ENCODE measurements at places on chromosomes 11 and 22.

DNA sequence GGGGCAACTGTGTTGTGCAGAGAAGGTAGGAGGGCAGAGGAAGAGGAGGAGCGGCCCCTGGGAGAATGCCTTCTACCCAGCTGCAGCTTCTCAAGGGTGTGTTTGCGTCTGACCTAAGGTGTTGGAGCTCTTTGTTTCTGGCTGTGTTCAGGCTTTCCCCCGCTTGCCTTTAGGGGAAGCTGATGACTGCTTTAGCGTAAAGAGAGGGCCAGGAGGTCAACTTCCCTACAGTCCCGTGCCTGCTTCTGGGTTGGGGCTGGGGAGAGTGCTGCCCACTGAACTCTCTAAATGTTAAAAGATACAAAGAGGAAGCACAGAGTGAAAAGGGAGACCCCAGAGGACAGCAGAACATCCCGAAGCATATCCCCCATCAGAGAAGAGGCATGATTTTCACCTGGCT is 99.2 kb downstream of the PTPRJ start:
- no peak for DNase-seq

DNA sequence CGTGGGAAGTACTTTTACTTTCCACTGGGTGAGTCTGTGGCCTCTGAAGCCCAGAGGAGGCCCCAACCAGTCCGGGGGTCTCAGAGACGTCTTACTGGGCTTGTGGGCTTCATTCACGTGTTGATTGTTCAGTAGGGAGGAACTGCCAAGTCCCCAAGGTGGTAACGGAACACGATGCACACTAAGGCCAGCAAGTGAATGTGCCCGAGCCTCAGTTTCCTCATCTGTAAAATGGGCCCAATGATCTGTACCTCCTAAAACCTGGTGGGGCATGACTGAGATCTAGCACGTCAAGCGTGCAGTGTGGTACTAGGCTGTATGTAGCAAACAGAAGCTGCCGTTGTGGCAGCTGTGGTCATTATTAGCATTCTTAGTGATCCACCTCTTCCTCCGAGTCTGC is 499.1 kb downstream of the MN1 start:
- no peak for DNase-seq

DNA sequence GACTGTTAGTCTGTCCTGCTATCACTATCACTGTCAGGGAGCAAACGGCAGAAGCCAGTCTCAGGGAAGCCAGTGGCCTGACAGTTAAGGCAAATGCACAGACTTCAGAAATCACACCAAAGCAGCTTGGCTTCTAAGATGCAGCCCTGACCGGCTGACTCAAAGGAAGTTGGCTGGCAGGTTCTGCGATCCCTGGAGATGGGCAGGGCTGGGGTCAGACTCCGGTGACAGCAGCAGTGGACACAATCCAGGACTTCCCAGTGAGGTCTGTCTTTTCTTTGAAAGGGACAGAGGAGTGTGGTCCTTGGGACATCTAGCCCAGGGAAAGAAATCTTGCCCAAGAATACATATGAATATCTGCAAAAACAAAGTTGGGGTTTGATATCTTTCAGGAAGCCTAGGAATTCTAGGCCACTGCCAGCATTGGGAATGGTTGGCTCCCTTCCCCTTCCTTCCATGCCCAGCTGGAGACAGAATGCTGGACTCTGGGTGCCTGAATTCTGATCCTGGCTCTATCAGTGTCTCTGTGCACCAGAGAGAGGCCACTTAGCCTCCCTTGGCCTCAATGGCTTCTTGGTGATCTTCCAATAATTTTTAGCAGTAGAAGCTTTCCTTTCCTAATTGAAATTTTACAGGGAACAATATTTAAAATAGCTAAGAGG is 108.9 kb downstream of the KIRREL3 start:
- no peak for DNase-seq

GRCh38 chr11:6234387-6235107 is at the start of gene FHIP1B:
Gene FHIP1B, minus strand, starts transcription at chr11:6234636. Its CDS starts 10,120 bp downstream, at chr11:6224516.
- DNase-seq: peak; percentile 99

- DNase-seq: no peak
Observed at GRCh38 chr11:73401217-73401923, 25.2 kb downstream of the RELT start.

DNA sequence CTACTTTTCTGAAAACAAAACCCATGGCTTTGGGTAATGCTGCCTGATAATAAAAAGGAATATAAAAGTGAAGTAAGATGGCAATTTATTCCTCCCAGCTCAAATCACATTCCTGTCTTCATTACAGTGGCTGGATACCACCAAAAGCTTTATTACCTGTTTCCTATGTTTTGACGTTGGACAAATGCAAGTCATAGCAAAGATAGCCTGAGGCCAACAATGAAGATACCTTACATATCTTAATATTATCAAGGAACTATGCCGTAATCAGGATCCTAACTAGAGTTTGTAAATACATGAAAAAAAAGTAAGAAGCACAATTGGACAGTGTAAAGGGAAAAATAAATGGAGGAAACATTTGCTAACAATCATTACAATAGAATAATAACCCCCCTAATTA is 202.4 kb downstream of the SOX6 start:
- no peak for DNase-seq

DNA sequence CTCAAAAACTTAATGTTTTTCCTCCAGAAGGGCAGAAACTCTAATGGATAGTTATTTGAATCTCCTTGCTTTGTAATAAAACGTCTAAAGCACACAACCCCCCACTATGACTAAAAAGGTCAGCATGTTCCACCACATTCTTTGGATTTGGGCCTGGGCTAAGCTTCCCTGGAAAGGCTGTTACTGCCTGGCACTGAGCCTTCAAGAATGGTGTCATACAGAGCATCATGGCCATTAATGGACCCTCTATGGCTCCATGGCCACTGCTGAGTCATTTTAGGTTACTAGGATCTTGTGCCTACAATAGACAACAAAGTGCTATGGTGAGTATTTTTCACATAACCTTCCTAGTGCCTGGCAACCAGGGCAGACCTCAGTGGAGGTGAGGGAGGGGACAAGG is 242.6 kb upstream of the FAT3 start:
- DNase-seq: no peak

GRCh38 chr22:20729194-20729593 is 44.7 kb upstream of the SERPIND1 start:
- no peak for DNase-seq

- no peak for DNase-seq
Observed at GRCh38 chr11:130162733-130163132, 3.2 kb downstream of the ST14 start.

DNA sequence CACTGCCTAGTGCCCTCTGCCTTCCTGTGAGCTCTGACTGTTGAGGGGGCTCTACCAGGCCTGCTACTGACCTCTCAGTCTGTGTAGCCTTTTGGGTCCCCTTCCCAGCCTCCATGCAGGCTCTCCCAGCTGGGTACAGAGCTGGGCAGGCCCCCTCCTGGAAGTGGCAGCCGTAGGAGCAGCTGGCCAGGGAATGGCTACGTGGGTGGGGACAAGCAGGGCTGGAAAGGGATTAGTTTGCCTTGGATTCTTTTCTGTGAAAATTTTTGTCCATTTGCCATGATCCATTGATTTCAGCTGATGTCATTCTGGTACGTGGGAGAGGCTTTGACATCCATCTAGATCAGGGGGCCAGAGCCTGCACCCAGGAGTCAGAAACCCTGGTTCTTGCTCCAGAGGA is 23.9 kb upstream of the NECTIN1 start:
- no peak for DNase-seq

- no peak for DNase-seq
Observed at GRCh38 chr11:67997475-67997921, 6.4 kb downstream of the UNC93B1 start.

DNA sequence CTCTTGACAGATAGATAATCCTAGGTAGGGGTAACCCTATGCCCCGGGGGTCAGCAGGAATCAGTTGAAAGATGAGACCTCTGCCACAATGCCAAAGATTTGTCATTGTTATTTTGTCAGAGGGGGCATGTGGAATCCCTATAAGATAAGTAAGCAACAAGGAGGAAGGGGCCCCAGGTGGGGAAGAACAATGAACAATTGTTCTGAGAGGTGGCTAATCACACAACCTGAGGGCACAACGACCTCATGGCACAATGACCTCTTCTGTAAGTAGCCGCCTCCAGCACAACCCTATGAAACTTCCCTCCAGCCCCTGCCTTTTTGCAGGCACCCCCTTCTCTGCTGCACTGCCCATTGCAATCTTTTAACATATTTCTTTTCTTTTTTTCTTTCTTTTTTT is 11.8 kb upstream of the FBLN1 start:
- DNase-seq: no peak

- peak; percentile 58 for DNase-seq
Observed at GRCh38 chr11:46275964-46276641, 1.4 kb upstream of the CREB3L1 start.

DNA sequence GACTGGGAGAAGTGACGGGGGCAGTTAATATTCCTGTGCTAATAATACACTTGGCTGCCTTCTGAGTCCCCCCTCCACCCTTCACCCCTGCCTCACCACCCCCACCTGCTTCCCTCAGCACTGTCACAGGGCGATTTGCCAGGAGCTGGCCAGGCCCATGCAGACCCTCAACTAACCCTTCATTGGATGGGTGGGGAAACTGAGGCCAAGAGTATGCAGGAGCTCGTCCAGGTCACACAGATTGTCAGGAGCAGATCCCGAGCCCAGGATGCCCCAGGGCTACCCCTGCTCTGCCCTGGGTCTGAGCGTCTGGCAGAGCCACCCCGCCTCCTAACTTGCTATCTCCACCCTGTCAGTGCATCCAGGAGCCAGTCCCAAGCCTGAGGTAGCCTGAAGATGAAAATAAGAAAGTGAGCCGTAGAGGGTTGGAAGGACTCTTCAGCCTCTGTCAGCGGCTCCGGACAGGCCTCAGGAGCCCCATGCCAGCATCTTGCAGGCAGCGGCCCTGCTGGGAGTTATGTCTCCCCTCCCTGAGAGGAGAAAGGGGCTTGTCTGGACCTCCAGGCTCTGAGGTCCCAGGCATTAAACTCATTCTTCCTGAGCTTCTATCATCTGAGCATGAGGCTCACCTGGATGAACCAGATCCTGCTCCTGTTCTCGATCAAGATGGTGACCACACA is 6.2 kb downstream of the TPBGL start:
- no peak for DNase-seq

GRCh38 chr11:45272701-45273100 is 13.4 kb downstream of the SYT13 start:
- DNase-seq: no peak

DNA sequence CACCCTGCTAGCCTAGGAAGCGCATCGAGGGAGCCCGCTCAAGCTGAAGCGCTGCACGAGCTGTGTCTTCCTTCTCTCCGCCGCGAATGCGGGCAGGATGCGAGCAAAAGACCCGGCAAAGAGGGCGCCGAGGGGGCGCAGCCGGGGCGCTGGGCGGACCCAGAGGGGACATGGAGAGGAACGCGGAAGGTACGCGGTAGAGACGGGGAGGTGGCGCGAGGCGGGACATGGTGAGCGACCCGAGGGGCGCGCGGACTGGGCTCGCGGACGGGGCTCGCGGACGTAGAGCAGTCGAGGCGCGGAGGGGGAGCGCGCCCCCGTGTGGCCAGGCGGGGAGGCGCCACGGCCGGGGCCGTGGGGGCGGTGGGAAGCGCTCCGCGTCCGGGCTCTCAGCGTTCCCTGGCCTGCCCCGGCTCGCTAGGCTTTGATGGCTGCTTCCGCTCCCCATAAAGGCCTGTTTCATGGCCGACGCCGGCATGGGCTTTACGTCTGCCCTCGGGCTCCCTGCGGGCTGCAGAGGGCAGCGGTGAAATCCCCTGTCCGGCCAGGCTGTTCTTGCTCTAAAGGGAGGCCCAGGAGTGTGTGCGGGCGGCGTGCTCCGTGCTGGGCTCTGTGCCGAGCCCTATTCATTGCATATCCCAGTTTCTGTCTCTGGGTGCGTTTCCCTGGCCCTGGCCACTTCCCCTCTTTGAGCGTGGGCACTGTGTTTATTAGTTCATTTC is 31.2 kb upstream of the TRIM29 start:
- DNase-seq: peak; percentile 37

GRCh38 chr11:34242037-34242625 is 115.7 kb downstream of the ABTB2 start:
- DNase-seq: no peak

- no peak for DNase-seq
Observed at GRCh38 chr11:57566905-57567514, 462 bp downstream of the UBE2L6 start.
